Chondrocyte (in vitro differentiated cells): ENCODE measurements at places on chromosomes 3 and 15.

DNA sequence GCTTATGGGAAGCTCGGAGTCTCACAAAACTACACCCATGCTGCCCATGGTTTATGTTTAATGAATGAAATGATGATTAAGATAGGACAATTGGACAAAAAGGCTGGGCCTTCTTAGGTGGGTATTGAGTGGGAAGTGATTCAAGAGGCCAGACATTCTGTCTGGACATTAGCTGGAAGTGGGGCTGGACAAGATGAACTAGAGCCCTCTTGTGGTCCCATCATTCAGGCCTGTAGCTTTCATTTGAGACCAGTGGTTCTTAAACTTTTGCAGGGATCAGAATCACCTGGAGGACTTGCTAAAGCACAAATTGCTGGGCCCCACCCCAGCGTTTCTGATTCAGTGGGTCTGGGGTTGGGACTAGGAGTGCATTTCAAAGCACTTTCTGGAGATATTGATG lies 290.4 kb upstream of the CTDSPL start:
- DNase-seq: no peak

DNA sequence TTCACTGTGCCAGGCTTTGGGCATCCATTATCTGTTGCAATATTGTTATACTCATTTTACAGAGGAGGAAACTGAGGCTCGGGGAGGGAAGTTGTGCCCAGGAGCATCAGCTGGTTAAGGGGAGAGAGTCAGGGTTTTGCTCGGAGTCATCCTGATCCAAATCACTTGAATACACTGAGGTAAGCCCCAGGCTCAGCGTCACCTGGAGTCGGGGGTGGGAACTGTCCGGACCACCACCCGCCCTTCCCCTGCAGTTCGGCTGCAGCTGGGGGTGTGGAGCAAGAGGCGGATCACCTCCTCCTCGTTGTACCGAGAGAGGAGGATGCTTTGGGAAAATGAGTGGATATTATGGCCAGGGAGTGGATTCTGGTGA lies 646 bp downstream of the HRH1 start:
- DNase-seq: no peak

- DNase-seq: no peak
Observed at GRCh38 chr3:66195347-66195783, 25.4 kb upstream of the SLC25A26 start.

- DNase-seq: no peak
Observed at GRCh38 chr3:129593595-129594339, 12.7 kb downstream of the PLXND1 start.

DNA sequence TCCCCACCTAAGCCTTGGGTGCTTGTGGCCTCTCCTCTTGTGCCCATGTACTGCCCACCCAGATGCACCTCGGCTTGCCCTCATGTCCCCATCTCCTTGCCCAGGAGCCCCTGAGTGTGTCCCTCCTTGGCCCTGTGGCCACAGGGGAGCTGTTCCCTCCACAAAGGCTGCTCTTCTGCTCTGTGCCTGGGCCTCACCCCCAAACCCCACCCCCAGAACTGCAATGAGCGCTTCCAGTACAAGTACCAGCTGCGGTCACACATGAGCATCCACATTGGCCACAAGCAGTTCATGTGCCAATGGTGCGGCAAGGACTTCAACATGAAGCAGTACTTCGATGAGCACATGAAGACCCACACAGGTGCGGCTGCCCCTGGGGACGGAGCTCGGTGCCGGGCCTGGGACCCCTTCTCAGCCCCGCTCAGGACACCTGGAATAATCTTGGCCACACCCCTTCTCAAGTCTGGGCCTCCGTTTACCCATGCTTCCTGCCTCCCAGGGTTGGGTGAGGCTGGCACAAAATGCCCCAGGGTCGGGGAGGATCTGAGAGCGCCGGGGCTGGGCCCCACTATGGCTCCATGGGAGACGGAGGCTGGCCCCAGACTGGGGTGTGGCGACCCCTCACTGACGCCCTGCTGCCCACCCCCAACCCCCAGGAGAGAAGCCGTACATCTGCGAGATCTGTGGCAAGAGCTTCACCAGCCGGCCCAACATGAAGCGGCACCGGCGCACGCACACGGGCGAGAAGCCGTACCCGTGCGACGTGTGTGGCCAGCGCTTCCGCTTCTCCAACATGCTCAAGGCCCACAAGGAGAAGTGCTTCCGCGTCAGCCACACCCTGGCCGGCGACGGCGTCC lies 10.3 kb downstream of the ZBTB47 start:
- DNase-seq: no peak

DNA sequence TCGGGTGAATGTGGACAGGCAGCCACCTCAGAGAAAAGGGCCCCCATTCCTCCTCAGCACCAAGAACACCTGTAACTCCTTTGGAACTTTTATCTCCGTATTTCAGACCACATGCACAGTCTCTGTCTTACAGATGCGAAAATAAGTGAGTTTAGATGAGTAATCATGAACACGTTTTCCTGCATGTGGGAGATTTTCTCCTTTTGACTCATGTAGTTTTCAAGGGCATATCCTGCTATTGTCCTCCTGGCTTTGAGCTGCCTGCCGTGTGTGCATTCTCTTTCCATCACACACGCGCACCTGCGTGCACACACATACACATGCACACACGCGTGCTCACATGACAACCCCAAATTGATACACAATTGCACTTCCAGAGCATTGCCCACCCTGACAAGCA lies 239.2 kb downstream of the GABRG3 start:
- DNase-seq: no peak

DNA sequence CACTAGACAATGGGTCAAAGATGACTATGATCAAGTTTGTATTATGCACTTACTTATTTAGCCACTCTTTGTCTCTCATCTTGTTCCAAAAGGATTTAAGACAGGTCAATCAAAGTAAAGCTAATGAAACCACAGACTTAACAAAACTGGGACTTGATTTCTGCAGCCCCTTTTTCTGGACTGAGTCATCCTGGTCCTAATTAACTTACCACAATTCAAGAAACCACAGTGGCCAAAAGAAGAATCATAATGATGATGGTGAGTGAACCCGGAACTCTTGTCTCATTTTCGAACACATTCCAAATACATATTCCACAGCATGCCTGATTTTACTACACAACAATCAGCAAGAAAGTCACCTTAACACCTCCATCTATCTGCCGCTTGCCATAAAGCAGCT lies 1333.0 kb downstream of the ROBO1 start:
- no peak for DNase-seq

DNA sequence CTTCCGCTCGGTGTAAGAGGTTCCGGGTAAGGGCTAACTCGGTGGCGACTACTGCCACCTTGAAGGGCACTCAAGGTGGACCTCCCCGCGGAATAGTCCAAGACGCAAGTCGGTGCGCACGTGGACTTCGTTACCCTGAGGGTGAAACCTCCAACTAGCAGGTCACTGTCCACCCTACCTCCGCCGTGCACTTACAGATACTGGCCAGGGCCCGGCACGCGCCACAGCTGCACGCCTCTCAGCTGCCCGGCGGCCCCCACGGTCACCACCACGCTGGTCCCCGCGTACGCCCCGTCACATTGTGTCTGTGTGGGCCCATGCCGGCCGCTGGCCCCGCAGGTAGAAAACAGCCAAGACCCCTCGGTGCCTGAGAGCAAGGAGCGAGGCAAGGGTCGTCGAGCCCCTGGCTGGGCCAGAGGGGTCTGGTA lies 1.1 kb downstream of the LTK start:
- no peak for DNase-seq

- no peak for DNase-seq
Observed at GRCh38 chr3:97910931-97911351, 61.3 kb downstream of the RIOX2 start.

DNA sequence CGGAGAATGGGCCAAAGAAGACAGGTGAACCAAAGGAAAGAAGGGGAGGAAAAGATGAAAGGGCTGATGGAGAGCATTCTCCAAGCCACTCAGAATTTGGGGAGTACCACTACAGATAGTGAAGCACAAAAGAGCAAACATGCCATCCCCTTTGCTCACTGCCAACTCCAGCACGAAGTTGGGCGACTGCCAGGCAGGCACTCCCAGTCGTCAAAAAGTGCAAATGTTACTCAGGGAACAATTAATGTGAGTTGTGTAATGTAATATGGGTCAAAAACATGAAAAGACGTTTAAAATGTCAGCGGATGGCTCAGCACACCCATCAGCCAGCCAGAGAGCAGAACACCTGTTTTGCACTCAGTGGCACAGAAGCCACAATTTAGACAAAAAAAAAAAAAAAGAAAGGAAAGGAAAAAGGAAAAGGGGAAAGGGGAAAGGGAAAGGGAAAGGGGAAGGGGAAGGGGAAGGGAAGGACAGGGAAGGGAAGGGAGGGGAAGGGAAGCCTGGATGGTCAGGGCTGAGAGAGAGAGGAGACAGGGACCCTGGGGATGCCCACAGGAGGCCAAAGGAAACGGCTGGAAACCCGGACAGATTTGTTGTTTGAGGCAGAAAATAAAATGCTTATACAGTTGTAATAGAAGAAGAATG lies 82.7 kb downstream of the COL8A1 start:
- DNase-seq: no peak

DNA sequence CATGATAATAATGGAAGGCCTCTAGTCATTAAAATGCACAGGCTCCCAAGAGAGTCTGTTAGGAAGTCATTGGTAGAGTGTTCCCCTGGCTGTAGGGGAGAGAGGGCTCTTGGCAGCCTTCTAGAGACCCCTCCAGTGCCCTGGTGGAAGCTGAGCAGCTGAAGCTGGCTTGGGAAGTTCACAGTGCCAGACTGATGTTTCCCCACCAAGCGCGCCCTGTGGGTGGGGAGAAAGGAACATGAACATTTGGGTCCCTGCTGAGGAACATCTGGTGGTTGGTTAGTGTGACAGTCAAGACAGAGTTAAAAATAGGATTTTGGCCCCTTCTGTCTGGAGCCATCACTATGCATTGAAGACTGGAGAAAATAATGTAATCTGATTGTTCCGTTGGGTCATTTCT lies 37.1 kb upstream of the RGMA start:
- no peak for DNase-seq

DNA sequence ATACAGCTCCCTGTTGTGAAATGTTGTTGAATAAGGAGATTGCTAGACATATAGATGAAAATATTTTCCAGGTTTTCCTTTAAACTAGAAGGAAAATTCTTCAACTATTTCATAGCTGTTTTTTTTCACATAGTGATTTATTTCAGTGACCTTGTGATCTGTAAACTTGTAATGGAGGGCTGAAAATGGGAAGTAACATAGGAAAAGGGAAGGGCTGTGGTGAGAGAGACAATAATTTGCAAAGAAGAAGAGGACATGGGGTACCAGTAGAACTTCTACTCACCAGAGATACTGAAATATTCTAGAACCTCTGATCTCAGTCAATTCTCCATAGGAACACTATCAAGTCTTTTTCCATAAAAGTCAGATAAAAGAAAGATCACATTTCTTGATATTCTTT lies 60.4 kb downstream of the PLS1 start:
- DNase-seq: no peak

GRCh38 chr15:66730168-66731021 lies 28.4 kb downstream of the SMAD6 start:
- DNase-seq: no peak
